ENCODE measurements at places on chromosomes 2 and 18.
A peak's percentile ranks its signal among the peaks of the same experiment; 100 is the strongest.

DNA sequence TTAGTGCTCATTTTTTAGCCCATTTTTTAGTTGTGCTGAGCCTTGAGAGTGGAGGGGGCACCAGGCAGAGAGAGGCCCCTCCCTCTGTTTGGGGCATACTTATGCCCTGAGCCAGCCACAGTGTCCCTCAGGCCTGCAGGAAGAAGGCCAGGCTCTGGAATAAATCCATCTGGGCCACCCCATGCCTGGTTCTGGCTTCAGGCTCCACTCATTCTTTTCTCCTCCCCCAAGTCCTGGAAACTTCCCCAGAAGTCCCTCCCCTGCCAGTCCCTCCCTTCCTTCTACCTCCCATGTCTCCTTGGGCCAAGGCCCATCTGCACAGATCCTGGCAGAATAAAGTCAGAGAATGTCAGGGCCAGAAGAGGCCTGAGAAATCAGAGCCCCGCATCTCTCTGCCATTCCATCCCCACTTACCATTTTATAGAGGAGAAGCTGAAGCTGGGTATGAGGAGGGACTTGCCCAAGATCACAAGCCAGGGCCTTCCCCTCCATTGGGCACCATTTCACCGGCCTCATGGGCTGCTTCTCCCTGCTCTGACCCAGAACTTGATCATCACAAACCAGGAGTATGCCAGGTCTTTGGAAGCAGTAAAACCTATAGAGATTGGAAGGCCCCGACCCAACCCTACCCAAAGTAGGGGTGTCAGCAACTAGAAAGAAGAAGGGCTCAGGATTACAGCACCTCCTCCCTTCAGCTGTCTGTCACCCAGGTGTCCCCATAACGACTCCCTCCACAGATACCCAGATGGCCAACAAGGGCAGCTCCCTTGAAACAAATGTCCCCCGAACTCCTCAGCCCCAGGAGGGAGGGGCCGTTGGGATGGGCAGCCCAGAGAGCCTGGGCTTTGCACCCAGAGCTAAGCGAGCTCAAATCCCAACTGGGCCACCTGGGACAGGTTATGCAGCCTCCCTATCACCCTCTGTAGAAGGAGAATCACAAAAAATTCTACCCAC, 108.4 kb downstream of the POLR1A start:
- DNase-seq: peak; percentile 43

DNA sequence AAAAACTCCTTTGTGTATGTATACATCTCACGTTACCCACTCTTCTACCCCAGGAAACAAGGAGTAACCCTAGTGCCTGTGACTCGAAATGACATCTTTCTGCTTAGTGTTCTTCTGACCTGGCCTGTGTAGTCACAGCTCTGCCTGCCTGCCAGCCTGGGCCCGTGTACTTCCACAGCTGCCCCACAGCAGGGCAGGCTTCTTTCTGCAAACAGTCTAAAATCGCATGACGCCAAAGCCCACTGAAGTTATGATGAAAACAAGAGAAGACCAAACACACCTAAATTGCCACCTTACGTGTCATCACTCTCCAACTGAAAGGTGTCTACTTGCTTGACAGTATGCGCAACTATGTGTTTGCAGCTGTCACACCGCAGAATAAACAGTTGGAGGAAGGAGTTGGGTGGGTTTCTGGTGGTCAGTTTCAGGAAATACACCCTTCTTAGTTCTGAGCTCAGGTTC, 1.5 kb downstream of the GAREM1 start:
- peak; percentile 30 for DNase-seq

DNA sequence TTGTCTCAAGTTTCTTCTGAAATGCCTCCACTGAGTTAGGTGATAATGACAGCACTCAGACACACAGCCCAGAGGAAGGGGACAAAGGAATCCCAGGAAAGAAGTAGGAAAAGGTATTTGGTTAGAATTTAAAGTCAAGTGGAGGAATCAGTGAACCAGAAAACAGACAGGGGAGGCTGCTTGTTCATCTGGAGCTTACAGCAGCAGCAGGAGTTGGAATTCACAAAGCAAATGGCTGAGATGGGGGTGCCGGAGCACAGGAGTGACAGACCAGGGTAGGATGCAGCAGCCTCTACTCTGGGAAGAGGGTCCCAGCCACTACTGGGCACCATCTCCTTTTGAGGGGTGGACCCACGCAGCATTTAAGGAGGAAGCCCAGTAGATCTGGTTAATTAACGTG, 104.8 kb downstream of the ST6GAL2 start:
- no peak for DNase-seq

- DNase-seq: no peak
Observed at GRCh38 chr2:60391230-60391629, 162.2 kb downstream of the BCL11A start.

DNA sequence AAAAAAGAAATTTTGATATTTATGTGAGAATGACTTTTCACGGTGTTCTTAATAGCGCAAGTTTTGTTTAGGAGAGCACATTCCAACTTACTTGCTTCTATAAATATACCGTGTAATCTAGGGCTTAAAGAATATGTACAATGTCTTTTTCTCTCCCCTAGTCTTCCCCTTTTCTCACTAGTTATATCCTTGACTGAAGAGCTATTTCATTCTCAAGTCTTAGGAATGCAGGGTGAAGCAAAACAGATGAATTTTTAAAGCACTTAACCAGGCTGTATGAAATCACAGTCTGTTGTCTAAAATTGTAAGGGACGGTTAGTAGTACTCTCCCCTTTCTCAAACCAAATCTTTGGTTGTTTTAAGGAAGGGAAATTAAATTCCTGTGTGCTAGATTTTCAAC, 29.6 kb upstream of the SLC30A6 start:
- no peak for DNase-seq

DNA sequence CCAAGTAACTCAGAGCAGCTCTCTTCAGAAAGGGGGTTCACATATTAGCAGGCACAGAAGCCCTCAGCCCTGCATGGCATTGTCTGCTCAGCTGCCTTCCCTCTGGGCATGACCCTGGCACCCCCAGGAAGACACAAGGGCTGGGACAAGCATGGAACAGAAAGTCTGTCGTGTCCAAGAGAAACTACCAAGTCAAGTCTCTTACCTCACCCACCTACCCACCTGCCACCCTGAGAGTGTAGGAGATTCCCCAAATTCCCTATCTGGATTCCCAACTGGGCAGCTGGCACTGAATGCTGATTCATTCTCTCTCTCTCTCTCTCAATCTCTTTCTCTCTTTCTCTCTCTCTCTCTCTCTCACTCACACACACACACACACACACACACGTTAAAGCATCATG, 21.6 kb downstream of the SMAD7 start:
- DNase-seq: no peak

- DNase-seq: no peak
Observed at GRCh38 chr18:29217124-29217915, 1040.4 kb upstream of the CDH2 start.

DNA sequence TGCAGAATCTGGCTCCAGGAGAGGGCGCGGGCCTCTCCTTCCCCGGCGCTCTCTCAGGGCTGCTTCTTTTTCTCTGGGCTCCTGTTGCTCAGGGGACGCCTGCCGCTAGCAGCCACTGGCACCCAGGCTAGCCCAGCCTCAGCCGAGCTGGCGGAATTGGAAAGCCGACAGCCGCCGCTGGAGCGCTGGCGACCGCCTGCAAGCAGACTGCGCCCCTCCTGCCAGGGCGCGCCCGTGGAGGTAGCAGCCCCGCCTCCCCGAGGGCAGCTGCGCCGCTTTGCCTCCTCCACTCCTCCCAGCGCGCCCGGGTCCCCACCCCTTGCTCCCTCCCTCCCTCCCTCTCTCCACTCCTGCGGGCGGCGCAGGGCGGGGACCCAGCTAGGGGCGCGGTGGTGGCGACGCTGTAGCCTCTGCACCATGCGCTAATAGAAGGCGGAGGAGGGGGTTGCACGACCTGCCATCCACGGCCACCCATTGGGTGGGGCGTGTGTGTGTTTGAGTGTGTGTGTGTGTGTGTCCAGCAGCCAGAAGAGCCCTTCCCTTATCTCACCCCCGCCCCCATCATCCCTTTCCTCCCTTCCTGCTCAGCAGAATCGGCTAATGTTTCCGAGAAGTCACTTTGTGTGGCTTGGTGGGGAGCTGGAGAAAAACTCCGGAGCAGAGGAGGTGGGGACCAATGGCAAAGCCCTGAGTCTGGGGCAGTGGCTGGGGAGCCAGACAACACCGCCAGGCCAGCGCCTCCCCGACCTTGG, at the start of gene SCN9A:
Gene SCN9A (minus strand): TSS at position 209 of the 752 bp plus-strand sequence. CDS start 64,188 bp downstream, outside the sequence.
- peak; percentile 61 for DNase-seq

DNA sequence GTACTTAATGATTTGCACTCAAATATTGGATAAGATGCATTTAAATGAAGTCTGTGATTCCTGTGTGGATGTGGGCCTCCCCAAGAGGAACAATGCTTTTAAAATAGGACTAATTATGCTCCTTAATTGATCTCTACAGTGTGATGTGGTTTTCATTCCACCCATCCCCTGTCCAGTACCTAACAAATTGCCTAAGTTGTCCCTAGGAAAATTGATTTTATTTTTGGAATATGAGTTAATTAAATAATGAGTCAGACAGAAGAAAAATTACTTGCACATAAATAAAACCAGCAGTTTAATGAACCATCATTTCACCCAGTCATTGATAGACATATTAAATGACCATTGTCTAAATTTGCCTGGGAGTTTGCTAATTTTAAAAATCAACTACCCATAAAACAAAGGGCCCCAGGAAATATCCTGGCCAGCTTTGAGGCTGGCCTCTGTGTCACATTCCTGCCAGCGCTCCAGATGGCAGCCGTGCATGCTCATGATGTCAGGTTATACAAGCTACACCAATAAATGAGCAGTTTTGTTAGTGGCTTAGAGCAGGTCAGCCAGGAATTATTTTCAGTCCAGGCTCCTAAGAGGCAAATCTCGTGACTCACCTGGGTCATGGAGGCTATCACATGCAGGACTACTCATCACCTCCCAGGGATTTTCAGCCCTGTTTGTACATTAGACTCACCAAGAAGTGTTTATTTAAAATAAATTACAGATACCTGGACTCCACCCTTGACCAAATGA, 31.9 kb downstream of the ABHD3 start:
- DNase-seq: peak; percentile 86

GRCh38 chr2:100580367-100581276, 17.8 kb downstream of the PDCL3 start:
- peak; percentile 20 for DNase-seq

- DNase-seq: no peak
Observed at GRCh38 chr2:3324036-3324386, 53.6 kb downstream of the EIPR1 start.

DNA sequence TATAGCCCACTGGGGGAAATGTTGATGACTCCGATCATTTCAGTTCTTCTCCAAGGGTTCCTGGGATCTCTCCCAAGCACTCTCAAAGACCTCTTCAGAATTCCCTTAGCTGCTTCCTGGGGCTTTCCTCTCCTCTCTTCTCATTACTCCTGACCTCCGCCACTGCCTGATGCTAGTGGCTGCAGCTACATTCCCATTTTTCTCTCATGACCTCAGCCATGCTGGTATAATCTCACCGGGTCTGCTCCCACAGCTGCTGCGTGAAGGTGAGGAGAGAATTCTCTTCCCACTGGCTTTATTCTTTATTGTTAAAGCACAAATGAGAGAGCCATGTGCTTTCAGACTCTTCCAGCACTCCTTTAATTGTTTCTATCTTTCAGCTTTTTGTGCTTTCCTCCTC, 312.0 kb upstream of the ETAA1 start:
- no peak for DNase-seq

DNA sequence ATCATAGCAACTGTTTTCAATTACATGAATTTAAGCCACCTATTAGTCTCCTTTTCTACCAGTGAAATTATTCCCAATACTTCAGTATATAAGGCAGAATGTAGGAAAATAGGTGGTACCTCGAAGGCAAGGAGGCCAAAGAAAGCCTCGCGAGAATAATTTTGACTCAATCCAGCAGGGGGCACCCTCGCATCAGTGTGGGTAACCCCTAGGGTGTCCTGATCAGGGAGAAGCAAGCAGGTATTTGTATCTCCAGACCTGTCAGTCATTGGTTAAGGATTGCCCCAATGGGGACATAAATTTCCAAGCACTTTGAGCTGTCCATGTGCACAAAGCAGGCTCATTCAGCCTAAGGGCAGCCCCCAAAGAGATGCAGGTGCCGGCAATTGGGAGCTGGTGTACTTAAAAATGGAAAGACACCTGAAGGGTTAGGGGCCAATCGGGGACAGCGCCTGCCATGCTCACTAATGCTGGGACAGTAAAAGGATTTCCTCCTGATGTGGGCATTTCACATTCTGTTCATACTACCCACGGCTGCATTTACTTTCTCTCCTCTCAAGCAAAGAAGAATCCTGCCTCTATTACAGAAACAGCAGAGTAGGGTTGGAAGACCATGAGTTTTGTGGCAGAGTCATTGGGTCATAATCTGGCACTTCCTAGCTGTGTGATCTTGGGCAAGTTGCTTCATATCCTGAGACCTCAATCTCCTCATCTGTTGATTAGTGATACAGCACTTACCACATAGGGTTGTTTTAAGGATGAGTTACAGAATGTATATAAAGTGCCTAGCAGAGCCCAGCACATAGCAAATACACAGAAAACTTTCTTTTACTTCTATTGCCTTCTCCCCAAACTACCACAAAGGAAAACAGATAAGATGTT, 136.1 kb downstream of the ICOS start:
- peak; percentile 13 for DNase-seq

DNA sequence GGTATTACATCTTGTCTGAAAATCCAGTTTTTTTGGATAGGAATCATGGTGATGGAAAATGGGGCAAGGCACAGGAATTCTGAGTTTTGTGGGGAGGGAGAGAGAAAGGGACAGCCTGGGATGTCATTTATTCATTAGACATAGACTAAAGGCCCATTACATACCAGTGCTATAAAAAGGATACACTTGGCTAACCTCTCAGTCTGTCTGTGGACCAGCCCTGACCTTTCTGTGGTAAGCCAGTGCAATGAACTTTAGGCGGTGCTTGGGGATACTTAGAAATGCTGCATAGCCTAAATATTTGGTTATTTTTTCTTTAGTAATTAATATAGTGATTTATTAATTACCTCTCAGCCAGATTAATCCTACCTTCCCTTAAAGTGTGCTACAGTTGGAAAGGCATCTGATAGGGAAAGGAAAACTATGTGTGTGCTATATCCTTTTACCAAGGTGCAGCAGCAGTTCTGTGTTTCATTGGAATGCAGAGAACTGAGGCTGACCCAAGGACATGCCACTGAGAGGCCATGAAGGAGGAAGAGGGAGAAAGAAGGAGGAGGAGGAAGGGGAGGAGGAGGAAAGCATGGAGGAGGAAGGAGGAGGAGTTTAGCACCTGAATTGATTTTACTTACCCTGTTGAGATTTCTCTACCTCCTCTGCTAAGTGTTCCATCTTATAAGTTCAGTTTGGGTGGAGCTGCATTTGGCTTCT, 37.5 kb downstream of the KCNS3 start:
- DNase-seq: no peak

DNA sequence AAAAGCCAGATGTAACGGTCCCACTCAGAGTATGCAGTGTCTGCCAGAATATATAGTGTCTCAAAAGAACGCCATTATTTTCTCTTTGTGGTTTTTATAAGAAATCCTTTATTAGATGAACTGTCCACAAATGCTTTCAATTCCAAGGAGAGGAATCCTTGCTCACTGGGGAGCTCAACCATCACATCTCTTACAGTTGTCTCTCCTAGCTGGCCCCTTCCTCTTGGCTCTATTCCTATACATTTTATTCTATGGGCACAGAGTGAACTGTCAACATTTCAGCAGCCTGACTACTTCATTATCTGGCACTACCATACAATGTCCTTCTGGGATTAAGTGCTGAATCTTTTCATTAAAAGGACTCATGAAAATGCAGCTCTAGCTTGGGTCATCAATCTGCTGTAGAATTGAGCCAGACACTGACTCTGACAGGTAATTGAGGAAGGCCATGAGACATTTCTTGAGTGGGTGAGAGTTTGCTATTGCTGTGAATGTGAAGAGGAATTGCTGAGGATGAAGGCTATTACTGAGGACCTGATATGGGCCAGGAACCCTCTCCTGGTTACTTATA, 96.5 kb upstream of the THOC1 start:
- no peak for DNase-seq

- DNase-seq: no peak
Observed at GRCh38 chr18:45521136-45521535, 94.1 kb upstream of the SLC14A2 start.
